ENCODE measurements at places on chromosomes 5 and 9.

GRCh38 chr9:98491828-98492227, 216.9 kb downstream of the GABBR2 start:
- DNase-seq: no peak

- DNase-seq: no peak
Measured at GRCh38 chr5:81948349-81948748, 23.5 kb upstream of the ATG10 start.

DNA sequence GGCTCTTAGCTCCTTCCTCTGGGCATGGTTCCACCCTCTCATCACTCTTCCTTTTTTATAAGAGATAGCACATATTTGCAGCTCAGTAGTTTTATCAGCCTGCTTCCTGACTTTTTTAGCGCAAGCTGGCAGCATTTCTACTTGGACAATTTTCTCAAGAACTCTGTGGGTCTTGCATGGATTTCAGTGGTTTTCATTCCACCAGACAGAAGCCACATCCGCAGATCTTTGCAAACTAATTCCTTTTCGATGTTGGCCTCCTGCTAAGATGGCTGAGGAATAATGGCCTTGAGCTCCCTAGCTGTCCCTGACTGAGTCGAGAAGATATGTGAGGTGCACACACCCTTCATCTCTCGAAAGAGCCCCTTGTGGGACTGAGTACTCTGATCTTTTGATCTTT, 49.5 kb downstream of the GALNT12 start:
- DNase-seq: no peak

- DNase-seq: no peak
Measured at GRCh38 chr9:113370806-113371325, 5.9 kb downstream of the HDHD3 start.

DNA sequence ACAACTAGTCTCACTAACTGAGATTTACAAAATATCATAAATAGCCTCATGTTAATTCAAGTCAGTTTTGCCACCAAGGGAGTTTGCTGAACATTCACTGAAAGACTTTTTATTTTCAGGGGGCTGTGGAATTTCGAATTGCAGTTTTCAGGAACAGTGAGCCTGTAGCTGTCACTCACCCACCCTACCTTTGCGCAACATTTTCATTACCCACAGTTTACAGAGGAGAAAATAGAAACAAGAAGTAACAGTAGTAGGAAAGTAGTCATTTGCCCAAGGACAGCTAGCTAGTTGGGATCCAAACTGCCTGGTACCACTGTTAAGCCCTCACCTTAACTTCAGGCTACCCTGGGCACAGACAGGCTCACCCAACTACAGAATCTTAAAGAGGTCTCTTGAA, 154.1 kb downstream of the ADAMTS12 start:
- DNase-seq: no peak

GRCh38 chr5:133052317-133053175, 733 bp downstream of the HSPA4 start:
- peak; percentile 77 for DNase-seq

DNA sequence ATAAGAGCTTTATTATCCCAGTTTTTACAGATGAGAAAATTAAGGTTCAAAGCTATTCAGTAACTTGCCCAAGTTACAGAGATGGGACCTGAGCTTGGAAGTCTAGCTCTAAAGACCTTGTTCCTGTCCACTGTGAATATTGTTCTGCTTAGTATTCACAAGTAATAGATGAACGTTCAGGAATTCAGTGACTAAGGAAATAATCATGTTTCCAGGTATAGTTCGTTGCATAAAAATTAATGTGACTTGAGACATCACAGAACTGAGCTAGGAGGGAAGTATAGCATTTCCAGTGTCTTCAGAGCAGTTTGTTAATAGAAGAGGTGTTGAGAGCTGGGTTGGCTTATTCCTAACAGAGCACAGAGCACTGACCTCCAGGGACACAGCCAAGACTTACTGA, 136.1 kb downstream of the FGF1 start:
- DNase-seq: no peak

DNA sequence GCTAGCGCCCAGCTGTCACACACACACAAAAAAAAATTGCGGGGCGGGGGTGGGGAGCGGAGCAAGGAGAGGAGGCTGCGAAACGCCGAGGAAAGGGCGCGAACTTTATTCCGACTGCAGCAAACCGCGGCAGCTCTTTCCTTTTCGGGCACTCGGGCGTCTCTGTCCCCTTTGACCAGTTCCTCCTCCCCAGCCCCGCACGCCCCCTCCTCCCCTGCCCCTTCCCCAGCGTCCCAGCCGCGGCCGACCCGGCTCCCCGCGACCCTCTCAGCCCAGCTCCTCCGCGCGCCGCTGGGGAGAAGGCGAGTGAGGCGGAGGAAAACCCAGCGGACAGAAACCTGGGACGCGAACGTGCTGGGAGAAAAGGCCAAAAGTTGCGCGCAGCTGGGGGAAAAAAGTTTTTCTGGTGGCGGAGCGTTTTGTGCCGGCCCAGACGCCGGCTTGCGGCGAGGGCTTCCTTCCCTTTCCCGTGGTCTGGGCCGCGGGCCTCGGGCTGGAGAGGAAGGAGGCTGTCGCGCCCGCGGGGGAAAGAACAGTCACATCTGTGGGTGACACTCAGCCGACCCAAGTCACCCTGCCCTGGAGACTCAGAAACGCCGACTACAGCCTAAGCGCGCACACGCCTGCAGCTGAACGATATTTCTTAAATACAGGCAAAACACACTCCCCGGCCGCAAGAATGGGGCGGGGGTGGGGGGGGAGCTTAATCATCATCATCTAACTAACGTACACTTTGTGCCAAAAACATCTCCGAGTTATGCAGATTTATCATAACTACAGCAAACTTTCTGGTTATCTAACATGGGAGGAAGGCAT, 1.1 kb upstream of the BNC2 start:
- peak; percentile 83 for DNase-seq

DNA sequence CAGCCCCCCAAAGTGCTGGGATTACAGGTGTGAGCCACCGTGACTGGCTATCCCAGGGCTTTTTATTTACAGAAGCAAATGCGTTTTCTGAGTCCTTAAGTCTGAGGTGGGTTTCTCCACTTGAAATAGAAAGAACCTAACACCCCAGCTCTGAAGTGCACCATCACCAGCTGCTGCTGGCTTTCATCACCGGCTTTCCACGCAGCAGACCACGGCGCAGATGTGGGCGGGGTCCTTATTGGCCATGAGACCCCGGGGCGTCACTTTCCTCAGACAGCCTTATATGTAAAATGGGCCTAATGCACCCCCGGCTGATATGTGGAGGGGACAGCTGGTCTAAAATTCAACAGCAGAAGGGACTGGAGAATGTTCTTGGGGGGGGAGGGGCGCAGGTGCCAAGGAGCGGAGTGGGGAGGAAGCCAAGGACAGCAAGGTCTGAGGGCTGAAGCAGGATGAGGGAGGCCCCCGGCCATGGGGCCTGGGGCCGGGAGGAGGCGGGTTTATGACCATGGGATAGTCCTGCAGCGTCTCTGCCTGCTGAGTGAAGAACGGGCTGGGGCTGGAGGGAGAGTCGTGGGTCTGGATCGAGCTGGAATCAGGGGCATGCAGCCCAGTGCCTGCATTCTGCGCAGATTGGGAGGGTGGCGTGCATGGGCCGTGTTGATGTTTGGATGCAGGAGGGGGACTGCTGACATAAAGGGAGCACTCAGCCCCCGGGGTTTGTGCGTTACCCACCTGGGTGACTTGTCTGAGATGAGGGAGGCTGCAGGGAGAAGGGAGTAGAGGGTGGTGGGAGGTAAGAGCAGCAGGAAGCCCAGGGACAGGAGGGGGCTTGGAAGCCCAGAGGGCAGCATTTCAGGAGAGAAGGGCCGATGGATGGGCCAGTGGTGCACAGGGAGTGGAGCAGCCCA, 30.2 kb downstream of the RASGEF1C start:
- DNase-seq: peak; percentile 49

GRCh38 chr5:28877050-28877449, 1838.7 kb upstream of the CDH9 start:
- no peak for DNase-seq

GRCh38 chr9:1535051-1535450, 480.1 kb upstream of the SMARCA2 start:
- DNase-seq: no peak

- peak; percentile 79 for DNase-seq
Measured at GRCh38 chr9:136625101-136626065, 37.3 kb upstream of the EGFL7 start.

DNA sequence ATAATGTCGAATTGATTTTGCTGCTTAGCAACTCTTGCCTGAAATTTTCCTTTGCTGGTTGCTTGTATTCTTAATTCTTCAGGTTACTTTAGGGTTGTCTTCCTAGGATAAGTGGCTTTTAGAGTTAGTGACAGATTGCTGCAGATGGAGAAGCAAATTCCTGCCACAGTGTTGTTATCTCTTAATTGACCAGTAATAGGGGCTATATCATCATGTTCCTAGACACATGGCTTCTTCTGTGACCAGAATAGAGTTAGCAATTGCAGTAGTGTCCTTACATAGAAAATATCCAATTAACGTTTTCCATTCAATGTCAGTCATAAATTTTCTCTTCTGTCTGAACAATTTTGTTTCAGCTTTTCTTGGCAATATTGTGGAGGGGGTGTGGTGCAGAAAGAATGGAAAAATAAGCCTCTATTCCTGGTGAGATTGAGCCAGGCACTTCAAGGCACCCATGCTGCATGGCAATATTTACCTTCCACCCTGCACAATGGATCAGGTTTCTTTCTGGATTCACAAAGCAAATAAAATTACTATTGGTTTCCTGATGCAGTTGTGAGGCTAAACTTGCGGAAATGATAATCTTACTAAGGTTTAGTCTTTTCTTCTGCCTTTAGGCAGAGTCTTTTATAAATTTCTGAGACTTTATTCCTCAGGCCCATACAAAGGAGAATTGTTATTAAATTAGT, 1481.5 kb downstream of the EFNA5 start:
- no peak for DNase-seq

- no peak for DNase-seq
Measured at GRCh38 chr9:85283421-85283820, 458.3 kb downstream of the AGTPBP1 start.

DNA sequence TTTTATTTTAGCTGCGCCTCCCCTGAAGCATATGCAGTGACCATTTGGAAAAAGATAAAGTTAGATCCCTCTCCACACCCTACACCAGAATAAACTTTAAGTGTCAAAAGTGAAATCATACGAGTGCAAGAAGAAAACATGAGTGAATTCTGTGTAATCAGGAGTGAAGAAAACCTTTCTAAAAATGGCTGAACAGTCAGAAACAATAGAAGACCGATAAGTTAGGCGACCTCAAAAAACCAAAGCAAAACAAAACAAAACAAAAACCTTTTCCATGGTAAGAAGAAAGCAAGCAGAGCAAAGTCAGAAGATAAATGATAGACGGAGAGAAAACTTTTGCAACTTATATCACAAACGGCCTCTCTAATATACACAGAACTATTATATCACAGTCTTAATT, 16.6 kb upstream of the TSC1 start:
- no peak for DNase-seq

DNA sequence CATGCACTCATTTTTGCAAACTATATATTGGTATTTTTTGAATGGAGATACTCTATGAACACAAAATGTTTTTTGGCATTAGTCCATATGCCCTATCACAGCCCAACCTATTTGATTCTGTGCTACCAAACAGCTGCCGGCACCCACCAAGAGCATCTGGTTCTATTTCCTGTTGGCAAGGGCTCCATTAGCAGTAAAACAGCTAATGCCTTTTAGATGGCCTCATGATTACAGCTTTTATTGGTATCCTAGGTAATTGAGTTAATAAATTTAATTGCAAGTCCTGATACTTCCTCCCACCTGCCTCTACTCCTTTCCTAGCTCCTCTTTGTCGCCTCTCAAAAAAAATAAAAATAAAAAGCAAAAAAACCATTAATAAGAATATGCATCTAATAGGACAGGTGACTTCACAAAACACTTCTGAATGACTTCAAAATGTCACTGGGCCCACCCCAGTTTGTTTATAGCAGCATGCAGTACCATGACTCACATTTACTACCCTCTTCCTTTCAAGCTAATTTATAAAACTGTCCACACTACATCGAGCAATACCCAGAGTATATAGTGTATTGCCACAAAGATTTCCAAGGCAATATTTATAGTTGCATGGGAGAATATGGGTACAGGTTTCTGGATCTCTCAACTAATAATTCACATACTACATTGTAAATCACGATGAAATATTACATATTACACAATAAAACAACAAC, 620.4 kb downstream of the SLCO4C1 start:
- no peak for DNase-seq

DNA sequence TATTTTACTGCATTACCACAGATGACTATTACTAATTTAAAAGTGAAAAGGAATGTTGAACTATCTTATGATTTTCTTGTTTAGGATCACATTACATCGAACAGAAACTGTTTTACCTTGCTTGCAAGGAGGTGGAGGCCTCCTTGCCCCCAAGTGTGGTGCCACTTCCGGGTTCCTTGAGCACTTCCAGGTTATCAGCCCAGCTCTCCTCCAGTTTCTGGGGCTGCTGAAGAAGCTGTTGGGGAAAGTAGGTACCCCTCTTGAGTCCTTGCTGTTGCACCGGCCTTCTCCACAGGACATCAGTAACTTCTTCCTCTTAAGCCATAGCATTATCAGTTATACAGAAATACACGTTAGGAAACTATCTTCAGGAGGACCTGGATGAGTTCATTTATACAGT, 278.2 kb downstream of the DMRT2 start:
- no peak for DNase-seq

DNA sequence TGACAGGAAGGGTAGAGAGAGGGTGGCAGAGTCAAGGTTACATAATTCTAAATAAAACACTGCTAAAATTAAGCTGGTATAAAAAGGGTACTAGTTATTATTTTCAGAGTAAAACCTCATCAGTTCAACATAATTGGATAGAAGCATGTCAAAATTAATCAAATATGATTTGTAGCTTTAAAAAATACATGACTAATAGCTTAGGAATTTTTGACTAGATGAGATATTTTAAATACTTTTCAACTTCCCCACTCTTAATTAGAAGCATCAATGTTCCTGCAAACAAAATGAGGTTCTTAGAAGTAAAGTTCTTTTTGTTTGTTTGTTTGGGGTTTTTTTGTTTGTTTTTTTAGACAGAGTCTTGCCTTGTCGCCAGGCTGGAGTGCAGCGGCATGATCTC, 29.1 kb downstream of the HTR4 start:
- DNase-seq: no peak

DNA sequence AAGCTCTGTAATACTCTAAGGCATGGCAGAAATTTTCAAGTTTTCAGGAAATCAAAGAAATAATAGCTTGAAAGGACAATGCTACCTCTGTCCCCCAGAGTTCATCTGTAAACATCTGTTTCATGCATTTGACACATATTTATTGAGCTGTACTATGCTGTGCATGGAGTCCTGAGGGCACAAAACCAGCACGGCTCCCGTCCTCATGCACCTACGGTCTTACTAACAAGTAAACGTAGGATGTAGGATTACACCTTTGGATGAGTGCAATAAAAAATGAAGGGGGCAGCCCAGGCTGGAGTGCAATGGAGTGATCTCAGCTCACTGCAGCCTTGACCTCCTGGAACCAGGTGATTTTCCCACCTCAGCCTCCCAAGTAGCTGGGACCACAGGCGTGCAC, 81.9 kb downstream of the SPTLC1 start:
- DNase-seq: no peak

All from endodermal cell (in vitro differentiated cells).